Esophagus squamous epithelium (tissue), 5 donors: ENCODE measurements at places on chromosomes 1 and 21.

DNA sequence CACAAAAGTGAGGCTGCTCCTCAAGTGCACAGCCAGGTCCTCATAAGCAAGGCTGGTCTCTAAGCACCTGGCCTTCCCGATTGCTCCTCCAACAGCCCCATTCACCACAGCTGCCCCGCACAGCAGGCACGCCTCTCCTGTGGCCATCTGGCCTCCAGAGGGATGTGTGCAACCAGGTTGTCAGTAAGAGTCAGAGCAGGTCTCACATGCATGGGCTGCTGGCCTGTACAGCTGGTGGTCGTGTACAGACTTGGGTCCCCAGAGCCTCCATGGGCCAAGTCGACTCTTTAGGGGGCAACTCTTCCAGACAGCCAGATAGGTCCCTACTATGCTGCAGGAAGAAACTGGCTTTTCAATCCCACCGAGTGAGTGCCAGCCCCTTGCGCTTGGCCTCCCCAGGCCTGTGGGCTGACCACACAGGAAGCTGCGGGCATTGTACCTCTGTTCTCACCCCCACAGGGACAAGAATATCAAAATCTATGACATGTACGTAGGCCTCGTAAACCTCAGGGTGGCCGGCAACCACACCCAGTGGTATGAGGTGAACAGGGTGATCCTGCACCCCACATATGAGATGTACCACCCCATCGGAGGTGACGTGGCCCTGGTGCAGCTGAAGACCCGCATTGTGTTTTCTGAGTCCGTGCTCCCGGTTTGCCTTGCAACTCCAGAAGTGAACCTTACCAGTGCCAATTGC, 1.4 kb downstream of the PRSS38 start:
- no peak for DNase-seq

GRCh38 chr1:43382027-43382779, 7.4 kb downstream of the MED8 start:
- DNase-seq, result no peak

GRCh38 chr1:39988618-39989343, 33.8 kb downstream of the MFSD2A start:
- no peak for DNase-seq

DNA sequence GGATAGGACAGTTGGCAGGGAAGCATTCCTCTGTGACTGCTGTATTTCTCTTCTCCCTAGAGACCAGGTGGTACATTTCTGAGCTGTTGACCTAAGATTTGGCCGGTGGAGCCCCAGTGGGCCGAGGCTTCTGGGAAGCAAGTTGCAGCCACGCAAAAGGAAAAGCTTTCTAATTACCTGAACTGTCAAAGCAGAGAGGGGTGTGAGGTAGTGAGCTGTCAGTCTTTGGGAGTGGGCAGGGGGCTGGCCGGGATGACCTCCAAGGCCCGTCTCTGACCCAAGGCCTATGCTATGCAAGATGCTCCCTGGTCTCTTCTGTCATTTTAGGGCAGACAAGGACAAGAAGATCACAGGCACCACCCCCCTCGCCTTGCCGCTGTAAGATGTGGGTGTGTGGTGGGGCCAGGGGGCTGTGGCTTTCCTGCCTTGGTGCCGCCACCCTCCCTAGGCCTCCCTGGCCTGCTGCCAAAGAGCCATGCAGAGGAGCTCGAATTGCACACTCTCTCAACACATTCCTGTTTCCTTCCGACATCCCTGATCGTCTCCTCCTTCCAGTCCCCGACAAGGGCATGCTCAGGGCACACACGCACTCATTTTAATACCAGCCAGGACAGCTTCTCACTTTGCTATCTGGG, 7.7 kb downstream of the PADI1 start:
- DNase-seq, result no peak

GRCh38 chr1:160062230-160062532, 7.8 kb downstream of the KCNJ10 start:
- DNase-seq, result no peak

GRCh38 chr1:43930168-43930948, 3.2 kb upstream of the ARTN start:
- DNase-seq, result no peak

DNA sequence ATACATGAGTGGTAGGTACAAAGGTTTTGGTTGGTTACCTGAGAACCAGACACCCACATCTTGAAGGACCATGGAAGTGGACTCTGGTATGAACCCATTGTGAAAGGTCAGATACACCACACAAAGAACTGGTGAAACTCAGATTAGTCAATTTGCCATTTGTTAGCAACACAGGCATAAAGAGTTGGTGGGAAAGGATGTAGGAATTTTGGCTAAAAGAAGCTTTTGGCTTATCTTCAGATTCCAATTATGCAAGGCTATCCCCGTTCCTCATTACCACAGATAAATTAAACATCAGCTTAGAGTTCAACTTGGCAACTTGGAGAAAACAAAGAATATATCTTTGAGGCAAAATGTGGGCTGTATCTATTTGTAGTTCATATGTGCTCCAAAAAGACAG, 87.0 kb upstream of the IRF2BP2 start:
- no peak for DNase-seq

DNA sequence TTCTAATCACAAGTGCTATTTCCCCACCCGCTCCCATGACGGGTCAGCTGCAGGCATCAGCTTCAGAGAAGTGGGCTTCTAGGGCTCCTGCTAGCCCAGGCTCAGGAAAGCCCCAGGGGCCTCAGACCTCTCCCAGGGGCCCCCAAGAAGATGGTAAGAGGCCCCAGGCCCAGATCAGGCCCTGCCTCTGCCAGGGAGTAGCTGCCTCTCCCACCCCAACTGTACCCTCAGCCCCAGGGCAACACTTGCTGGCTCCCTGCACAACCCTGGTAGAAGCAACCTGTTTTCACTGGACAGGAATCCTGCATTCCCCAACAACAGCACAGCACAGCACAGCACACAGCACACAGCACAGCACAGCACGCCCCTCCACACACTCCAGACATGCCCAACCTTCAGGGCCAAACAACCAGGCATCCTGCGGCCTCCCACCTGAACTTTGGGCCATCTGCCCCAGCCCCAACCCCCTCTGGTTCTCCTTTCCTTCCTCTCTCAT, 6.5 kb downstream of the BLACAT1 start:
- DNase-seq, result no peak

GRCh38 chr1:76661531-76661930, 205.7 kb upstream of the ST6GALNAC5 start:
- DNase-seq, result no peak

DNA sequence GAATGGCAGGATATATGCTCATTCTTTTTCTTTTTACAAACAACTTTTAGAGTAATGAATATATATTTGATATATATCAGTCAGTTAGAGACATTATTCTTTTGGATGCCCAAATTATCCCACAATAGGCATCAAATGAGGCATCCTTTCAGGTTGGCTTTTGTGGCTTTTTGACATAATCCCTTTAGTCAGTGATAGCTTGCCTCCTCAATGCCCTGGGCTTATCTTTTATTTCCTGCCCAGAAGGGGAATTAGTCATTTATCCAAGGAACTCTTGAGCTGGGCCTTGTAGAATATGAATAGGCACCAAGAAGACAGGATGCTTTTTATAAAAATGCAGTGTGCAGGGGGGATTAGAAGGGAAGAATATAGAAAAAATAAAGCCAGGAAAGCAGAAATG, 22.2 kb downstream of the EPHX4 start:
- no peak for DNase-seq

GRCh38 chr1:243792891-243793290, 57.2 kb downstream of the AKT3 start:
- no peak for DNase-seq

- no peak for DNase-seq
Observed at GRCh38 chr1:55931081-55931940, 648.1 kb downstream of the PLPP3 start.
